ENCODE measurements at places on chromosomes 5 and 9.

DNA sequence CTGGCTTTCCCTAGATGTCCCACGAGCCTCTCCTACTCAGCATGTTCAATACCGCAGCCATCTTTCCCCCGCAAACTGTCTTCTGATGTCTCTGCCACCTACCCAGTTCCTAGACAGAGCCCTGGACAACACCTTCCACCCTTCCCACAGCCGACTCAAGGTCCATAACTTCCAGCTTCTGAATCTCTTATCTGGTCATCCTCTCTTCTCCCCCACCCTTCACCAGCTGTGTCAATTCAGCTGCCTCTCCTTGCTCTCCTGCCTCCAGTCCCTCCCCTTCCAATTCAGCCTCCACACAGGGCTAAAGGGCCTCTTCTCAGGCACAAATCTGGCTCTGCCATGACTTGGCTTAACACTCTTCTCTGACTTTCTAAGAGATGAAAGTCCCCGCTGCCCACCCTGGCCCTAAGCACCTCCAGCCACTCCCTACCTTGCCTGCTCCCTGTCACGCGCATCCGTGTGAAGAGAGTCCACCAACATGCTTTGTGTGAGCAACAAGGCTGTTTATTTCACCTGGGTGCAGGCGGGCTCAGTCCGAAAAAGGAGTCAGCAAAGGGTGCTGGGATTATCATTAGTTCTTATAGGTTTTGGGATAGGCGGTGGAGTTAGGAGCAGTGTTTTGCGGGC is 25.2 kb downstream of the AQP7 start:
- DNase-seq = no peak

DNA sequence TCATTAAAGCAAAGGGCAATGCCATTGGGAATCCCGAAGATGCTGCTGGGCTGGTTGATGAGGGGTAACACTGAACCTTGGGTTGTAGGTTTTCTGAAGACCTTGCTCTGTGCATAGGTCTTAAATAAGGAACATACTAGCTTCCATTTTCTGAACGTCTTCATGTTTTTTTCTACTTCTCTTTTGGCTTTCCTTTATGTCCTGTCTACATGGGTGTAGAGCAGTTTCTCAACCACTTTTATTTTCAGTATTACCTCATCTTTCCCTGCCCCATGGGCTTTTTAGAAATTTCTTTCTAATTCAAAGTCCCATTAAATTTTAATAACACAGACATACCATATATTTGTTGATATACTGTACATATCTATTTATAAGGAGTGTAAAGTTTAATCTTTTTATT is at the start of gene IFNA14:
TSS of gene IFNA14 (minus strand) at position 95 of the 400 bp plus-strand sequence. CDS start at position 25, 70 bp downstream.
- DNase-seq = no peak

- DNase-seq = no peak
Measured at GRCh38 chr9:19781240-19781639, 7.6 kb downstream of the SLC24A2 start.

DNA sequence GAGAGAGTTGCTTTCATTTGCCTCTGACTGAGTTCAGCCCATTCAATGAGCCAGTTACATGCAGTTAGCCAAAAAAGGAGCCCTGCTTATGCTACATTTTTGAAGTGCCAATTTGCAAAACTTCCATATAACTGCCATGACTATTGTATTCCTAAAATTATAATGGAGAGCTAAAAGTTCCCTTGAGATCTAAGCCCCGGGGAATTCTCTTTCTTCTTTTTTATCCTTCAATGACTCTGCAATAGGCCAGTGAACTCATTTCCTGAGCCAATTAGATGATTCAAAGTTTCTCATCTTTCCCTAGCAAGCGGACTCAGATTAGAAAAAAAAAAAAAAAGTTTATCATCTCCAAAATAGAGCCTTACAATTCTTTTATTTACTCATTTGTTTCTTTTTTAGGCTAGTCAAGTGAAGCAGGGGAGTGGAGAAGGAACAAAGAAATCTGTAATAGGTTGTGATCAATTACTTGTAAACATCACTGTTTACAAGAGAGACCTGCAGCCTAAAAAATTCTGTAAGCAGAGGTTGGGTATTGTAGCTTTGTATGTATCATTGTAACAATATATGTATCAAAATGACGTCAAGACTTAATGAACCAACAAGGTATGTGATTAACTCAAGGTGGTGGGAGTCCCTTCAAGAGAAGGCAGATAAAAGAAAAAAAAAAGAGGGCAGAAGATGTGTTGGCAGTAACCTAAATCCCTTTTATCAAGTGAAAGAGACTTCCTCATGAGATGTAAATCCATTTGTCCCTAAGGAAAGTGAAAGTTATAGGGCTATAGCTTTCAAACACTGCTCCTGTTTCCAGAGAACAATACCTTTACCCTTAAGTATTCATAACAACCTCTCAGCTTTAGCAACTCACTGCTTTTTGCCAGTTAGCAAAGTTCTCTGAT is 48.7 kb upstream of the HOMER1 start:
- DNase-seq = no peak

DNA sequence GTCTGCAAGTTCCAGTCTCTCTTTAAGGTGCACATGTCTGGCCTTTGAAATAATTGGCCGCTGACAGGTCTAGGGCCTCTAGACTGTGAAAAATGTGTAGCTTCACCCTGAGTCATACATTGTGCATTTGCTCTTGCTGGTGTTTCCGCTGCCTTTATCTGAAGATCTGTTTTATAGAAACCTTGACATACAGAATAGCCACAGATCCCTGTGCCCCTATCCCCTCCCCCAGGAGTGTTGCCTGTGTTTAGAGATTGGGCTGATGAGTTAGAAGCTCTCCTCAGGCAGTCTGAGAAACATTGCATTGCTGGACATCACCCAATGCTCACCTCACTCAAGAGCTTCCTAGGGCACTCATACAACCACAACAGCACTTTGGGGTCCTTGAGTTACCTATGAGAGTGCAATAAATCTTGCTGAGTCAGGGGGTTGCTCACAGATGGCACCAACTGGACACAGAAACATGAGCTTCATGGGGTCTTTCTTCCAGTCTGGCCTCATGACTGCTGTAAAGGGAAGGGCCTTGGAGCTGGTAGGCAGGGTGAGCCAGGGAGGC is 3.8 kb upstream of the ZNF782 start:
- DNase-seq = no peak

DNA sequence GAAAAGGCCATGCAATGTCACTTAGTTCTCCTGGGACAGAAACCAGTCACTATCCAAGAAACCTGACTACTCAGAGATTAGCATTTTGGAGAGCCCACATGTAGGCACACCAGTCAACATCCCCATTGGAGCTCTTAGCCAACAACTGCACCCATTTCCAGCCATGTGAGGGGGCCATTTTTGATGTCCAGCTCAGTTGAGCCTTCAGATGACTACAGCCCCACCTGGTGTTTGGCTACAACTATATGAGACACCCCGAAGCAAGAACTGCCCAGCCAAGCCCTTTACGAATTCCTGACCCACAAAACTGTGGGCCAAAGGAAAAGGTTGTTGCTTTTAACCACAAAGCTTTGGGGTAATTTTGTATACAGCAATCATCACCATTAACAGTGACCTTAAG is 300.1 kb downstream of the ASTN2 start:
- DNase-seq = no peak

GRCh38 chr9:6512085-6512657 is 99.2 kb downstream of the UHRF2 start:
- DNase-seq = no peak

DNA sequence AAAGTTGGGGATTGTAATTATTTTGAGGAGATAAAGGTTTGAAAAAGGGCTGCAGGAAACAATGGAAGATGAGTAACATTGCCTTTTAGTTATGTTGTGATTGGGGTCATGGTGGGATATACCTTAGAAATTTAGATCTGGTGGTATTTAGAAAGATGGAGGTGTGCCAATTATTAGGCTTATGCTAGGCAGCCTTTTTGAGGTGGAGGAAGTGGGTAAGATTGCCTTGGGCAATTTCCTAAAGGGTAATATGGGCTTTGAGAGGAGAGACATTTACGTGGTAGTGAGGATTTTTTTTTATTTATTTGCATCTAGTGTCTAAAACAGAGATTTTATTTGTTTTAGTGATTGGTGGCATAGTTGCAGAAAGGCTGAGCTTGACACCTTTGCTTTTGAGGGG is 10.5 kb downstream of the HSPA4 start:
- DNase-seq = no peak

DNA sequence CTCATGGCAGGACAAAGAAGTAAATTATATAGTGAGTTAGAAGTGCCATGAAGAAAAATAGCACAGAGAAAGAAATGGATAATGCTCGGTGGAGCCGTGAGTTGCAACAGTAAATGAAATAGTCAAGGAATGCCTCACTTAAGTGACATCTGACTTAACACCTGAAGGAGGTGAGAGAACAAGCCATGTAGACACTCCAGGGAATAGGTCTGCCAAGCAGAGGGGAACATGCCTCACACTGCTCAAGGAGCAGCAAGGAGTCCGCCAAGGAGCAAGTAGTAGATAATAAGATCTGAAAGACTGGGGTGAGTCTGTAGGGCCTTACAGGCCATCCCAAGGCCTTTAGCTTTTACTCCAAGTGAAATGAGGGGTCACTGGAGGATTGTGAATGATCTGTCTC is 21.8 kb downstream of the MAPKAP1 start:
- no peak for DNase-seq

DNA sequence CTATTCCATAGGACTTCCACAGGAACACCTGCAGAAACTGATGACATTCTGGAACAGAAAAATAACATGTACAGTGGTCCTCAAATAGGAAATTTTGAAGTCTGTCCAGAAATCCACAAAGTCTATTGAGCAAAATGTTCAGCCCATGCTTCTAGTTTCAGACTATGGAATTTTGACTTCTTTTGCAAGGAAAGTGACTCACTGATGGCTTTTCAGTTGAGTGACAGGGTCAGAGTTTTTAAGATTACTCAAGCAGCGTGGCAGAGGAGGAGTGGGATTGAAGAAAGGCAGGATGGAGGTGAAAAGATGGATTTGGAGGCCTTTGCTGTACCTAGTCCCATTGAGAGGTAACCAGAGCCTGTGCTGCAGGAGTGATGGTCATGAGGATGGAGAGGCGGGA is 151.5 kb downstream of the GOLPH3 start:
- DNase-seq = no peak

DNA sequence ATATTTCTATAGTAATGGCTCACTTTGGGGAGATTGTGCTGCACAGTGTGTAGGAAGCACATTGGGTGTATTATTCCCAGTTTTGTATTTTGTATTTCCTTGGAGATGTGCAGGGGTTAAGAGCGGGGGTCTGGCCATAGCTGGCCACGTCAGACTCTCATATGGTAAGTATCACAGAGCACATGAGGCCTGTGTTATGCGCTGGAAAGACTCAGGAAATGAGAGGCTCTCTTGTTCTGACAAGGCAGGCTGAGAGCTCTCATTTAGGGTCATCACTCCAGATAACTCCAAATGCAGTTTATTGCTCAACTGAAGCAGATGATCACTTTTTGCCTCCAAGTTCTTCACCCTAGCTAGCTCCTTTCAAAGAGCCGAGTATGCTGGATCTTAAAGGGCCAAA is 205.7 kb downstream of the NTRK2 start:
- DNase-seq = no peak

GRCh38 chr9:128057724-128058409 is 9.3 kb downstream of the NAIF1 start:
- no peak for DNase-seq

GRCh38 chr5:180052211-180052818 is 19.2 kb downstream of the RNF130 start:
- DNase-seq = no peak

- no peak for DNase-seq
Measured at GRCh38 chr5:154059039-154059430, 20.3 kb downstream of the MFAP3 start.

DNA sequence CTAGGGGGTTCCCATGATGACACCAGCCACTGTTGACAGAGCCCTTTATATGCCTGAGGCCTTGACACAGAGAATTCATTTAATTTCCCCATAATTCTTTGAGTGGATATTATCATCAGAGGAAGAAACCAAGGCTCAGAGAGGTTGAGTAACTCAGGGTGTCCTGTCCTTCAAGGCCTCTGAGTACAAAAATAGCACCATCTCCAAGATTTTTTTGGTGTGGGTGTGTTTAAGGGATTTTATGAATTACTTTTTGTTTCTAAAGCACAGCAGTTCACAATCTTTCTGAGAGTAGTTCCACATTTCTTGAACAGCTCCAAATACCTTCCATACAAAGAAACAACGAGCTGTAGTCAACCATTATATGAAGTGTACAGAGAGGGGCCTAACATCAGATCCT is 6.2 kb upstream of the GSN start:
- no peak for DNase-seq

- DNase-seq = no peak
Measured at GRCh38 chr5:62977661-62978060, 399.0 kb downstream of the LRRC70 start.

GRCh38 chr5:32562056-32562455 is 23.3 kb upstream of the SUB1 start:
- DNase-seq = no peak

DNA sequence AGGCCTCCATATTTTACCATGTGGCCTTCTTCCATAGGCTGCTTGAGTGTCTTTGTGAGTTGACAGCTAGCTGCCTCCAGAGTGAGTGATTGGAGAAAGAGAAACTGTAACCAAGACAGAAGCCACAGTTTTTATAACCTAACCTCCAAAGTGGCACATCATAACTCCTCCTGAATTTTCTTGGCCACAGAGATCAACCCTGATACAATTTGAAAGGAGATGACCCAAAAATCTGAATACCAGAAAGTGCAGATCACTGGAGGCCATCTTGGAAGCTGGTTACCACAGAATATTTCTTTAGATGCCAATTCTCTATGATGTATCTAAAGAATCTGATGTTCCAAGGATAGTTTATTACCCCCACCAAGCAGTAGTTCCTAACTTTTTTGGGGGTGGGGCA is 254.3 kb upstream of the PDE4D start:
- no peak for DNase-seq

DNA sequence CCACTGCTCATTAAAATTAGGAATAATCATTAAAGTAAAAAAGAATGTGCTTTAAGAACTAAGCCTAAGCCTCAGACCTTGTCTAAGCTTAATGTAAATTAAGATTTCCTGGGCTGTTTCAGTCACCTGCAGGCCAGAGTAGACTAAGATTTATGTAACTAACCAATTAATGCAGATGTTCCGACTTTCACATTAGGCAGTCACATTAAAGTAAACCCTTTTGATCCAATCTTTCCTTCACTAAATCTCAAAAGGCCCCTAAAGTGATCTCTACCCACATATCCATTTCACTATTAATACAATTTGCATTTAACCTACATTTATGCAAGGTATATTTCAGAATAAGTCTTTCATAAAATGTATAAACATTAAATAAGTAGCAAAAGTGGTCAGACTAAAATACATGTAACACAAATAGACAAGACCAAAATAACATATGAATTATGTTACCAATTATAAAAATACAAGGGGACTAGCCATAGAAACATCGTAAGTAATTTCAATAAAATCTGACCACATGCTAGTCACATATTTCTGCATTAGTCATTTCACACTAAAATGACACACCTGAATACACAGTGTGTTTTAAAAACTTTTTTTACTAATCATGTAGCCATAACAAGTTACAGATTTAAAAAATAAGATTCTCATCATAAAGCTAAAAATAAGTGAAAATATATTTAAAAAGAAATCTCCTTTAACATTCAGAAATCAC is 7.7 kb downstream of the NR3C1 start:
- DNase-seq = no peak
